ENCODE measurements at places on chromosomes 7 and 10. TPM values are rescaled to one million over a fixed set of nuclear protein-coding genes. Genes with fewer than 3 reads are reported as not detected.

The SMNDC1 gene
- total RNA-seq = 55.3 TPM

The IFIT1 gene
- total RNA-seq = 2.7 TPM

The LRRC4 gene
- total RNA-seq = 0.79 TPM

GRCh38 chr10:124003871-124004662, 89.3 kb downstream of the CHST15 start:
- H3K27ac ChIP-seq = no peak overlapping the region
- H3K4me1 ChIP-seq = no peaks in the 10 kb centered on the region

GRCh38 chr7:98281757-98282606, 496 bp downstream of the BRI3 start:
- H3K4me3 ChIP-seq = peak overlapping the region; percentile 60
- H3K27ac ChIP-seq = no peak overlapping the region
- no peaks in the 10 kb centered on the region for H3K36me3 ChIP-seq
- peaks cover 53% of the 10 kb centered on the region for H3K4me1 ChIP-seq

DNA sequence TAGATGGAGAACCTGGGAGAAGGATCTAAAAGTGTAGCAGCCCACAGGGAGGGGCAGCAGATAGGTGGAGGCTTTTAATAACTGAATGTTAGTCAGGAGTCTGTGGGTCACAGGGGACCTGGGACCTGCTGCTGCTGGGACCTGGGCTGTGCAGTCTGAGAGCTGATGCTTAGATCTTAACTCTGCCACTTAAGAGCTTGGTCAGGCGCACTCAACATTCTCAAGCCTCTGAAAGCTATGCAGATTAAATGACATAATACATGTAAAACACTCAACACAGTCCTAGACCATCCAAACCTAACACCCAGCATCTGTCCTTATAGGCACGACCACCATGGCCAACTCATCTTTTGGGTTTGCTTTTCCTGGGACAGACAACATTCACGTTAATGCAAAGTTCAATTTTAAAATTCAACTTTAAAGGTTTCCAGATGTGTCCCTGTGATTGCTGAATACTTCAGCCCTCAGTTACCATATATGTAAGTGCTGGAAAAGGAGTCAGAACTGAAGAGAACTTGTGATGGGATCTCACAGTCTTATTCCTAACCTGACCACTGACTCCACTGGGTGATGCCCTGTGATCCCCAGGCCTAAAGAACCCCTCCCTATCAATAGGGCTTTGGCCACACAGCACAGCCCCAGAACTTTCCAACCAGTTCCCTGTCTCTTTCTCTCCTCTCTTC, 321.0 kb downstream of the PLXNA4 start:
- DNase-seq = no peak
- no peaks in the 10 kb centered on the region for H3K27me3 ChIP-seq
- no peak overlapping the region for H3K27ac ChIP-seq
- no peak overlapping the region for H3K4me3 ChIP-seq
- H3K4me1 ChIP-seq = no peaks in the 10 kb centered on the region
- no peaks in the 10 kb centered on the region for H3K36me3 ChIP-seq
